ENCODE measurements at places on chromosomes 1 and 21.

- DNase-seq: peak; percentile 37
Observed at GRCh38 chr1:171484760-171485374, 463 bp upstream of the PRRC2C start.

DNA sequence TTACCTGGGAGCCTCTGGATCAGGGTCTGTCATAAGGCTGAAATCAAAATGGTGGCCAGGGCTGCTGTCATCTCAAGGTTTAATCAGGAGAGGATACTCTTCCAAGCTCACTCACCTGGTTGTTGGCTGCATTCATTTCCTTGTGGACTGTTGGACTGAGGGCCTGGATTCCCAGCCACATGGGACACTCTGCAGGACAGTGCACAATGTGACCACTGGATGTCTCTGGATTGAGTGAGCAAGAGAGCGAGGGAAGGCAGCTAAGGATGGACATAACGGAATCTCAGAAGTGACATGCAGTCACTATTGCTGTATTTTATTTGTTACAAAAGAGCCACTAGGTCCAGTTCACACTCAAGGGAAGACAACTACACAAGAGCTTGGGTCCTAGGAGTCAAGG lies 229.1 kb downstream of the S1PR1 start:
- DNase-seq: no peak

DNA sequence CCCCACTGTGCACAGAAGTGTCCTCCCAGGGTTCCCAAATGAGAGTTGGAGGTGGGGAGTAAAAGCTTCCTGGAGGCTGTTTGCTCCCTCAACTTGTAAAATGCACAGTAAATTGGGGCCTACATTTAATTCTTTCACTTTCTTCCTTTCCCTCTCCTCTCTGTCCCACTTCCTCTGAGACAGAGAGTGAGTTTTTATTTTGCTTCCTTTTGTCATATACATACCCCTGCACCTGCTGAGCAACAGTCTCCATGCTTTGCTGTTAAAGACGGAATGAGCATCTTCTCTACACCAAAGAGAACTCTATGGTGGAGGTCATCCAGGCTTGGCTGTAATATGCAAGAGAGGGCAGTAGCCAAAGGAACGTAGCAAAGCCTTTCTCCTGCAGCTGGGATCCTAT lies 79.3 kb upstream of the VAV3 start:
- no peak for DNase-seq

DNA sequence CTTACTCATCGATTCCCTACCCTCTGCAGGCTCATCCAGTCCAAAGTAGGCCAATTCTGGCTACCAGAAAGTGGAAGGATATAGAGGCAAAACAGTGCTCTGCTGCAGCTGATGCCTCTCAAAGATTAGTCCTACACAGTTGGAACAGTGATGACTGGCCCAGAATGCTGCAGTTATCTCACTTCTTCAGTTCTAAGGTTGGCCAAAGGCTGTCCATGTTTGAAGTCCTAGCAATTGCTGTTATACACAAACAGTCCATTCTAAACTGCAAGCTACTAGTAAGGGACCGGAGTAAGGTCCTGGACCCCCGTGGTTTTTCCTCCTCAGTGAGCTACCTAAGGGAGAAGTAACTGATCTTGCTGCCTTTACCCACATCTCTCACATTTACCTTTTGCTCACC lies 129.1 kb upstream of the NRIP1 start:
- DNase-seq: no peak

GRCh38 chr1:236021424-236022135 lies 43.3 kb downstream of the NID1 start:
- DNase-seq: no peak

DNA sequence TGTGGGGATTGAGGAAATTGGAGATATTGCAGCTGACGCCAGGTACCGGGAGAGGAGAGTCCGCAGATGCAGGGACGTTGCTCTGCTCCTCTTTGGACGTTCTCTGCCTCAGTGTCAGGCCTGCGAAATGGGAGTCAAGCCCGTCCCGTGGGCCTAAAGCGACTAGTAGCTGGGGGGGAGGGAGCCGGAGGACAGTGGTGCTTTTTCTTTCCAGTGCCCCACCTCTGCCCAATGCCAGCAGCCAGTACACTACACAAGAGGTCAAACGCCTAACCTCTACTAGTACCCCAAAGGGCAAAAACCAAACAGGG lies 413.6 kb upstream of the ESRRG start:
- no peak for DNase-seq

DNA sequence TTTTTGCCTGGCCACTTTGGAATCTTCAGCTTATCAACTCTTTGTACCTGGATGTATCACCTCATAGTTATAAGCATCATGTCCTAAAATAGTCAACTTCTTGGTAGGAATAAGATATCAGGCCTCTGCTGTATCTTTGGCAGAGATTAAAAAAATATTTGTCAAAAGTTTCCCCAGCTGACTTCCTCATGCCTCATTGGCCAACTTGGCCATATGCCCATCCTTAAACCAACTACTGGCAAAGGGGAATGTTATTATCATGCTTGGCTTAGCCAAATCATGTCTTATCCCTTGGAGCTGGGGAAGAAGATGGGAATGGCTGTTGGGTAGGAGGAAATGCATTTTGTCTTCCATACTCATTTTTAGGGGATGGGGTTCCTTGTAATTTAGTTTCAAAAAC lies 23.4 kb downstream of the NFASC start:
- no peak for DNase-seq

GRCh38 chr1:96104906-96105305 lies 616.7 kb upstream of the PTBP2 start:
- DNase-seq: no peak

DNA sequence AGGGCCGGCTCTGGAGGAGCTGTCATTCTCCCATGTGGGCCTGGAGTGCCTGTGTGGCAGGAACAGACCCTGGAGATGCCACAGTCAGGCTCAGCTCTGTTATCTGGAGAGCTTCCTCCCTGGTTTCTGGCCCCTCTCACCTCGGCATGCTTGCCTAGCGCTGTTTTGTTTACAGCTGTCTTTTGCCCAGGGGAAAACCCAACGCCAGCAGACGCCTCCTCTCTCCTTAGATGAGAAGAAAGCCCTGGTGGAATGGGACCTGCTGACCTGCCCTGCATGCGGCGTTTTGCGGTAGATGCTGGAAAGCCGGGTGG lies 104.9 kb downstream of the CRYAA start:
- no peak for DNase-seq

GRCh38 chr1:55364216-55364615 lies 149.1 kb upstream of the USP24 start:
- DNase-seq: no peak

DNA sequence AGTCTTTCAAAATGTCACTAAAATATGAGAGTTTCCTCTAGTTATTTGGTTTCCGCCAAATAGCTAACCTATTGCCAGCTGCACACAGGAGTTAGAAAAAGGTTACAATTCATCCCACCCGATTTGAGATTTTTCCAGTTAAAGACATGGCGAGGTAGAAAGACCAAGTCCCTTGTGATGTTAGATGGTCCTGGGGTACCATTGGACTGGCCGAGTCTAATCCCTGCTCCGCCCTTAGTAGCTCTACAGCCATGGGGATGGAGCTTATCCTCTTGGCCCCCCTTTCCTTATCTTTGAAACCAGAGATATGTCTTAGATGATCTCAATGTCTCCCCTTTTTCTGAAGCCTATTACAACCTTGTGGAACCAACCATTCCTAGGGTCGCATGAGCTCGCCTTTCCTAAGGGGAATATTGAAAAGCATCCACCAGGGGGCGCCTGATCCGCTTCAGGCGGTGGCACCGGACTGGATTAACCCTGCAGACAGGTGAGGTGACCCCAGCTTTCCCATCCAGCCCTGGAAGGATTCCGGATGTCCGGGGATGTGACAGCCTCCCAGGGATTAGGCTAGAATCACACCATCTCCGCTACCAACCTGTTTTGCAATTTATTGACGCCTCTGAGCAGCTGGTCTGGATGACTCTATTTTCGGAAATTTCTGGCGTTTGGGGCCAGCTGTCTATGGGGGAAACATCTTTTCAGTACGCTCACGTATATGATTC lies 68.3 kb upstream of the SIM2 start:
- DNase-seq: peak; percentile 20

GRCh38 chr21:46549650-46550049 lies 55.2 kb downstream of the S100B start:
- DNase-seq: no peak

DNA sequence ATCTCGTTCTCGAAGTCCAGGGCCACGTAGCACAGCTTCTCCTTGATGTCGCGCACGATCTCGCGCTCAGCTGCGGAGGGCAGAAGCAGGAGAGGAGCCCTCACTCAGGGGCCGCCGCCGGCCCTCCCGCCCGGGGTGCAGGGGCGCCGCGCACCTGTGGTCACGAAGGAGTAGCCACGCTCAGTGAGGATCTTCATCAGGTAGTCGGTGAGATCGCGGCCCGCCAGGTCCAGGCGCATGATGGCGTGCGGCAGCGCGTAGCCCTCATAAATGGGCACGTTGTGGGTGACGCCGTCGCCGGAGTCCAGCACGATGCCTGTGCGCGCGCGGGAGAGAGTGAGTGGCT lies 1.8 kb downstream of the ACTA1 start:
- DNase-seq: no peak

DNA sequence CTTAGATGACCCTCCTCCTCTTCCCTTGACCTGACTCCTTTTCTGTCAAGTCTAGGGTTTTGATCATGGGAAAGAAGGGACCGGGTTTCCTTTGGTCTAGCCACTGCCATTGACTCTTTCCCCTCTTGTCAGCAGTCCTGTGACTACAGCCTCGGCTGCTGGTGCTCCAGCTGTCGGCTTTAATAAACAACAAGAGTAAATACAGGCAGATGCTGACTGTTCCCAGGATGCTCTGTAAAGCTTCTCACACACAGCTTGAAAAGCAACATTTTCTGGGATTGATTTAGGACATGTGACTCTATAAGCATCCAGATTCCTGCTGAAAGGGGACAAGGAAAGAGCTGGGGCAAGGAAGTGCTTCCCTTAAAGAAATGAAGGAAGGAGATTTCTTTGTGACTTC lies 53.5 kb upstream of the CTTNBP2NL start:
- DNase-seq: no peak

- DNase-seq: no peak
Observed at GRCh38 chr1:201659572-201659971, 120.6 kb downstream of the NAV1 start.

GRCh38 chr1:29256979-29257804 lies 20.9 kb downstream of the PTPRU start:
- DNase-seq: no peak

DNA sequence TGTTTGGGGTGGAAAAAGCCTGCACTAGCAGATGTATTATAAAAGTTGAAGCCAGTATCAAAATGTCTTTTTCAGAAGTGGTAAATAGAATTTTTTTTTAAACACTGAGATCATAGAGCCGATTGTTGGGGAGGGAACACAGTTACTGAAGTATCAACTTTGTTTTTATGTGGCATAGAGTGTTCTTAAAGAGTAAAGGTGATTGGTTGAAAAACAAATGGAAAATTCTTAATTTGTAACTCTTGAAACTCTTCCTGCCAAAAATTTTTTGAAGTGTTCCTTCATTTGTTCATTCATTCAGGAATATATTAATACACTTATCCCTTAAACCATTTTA lies 83.3 kb downstream of the DISP1 start:
- DNase-seq: no peak

DNA sequence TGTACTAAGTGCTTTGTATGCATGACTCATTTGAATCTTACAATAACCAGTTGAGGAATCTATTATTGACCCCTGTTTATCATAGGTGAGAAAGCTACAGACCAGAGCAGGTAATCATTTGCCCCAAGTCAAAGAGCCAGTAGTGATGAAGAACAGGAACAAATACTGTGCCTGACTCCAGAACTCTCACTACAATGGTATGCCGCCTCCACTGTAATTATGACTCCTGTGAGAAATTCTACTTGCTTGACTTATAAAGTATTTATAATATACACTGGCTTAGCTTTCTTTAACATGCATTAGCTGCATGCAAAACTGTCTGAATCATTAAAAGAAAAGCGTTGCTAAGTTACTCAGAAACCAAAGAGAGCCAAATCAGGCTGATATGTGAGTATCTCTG lies 92.6 kb downstream of the ZNF281 start:
- DNase-seq: no peak

GRCh38 chr1:55339681-55340080 lies 124.5 kb upstream of the USP24 start:
- no peak for DNase-seq

- DNase-seq: no peak
Observed at GRCh38 chr1:2528966-2529783, 888 bp downstream of the HES5 start.

Data from NCI-H748 treated with DMSO at 0.1 percent for 48 hours (cell line).